Stimulated activated CD4-positive, alpha-beta T cell treated with anti-CD3 and anti-CD28 coated beads, Interleukin-15, amount 100 ng/mL, for 24 hours (primary cell): ENCODE measurements at places on chromosomes 12 and 14.
A peak's percentile ranks its signal among the peaks of the same experiment; 100 is the strongest.

DNA sequence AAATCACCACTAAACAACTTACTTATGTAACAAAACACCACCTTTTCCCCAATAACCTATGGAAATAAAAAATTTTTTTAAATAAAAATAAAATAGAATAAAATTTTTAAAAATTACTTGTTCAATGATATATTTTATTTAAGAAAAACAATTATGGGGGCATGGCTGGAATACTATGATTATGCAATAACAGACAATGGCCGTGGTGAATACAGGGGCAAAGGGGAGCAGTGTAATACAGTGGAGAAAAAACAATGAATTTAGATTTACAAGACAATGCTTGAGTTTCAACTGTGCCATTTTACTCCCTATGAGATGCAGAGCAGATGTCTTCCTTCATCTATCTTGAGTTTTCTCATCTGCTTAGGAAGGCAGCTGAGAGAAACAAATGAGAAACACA, 72.9 kb downstream of the BLTP3B start:
- no peak for DNase-seq

GRCh38 chr14:92450351-92451070, 63.1 kb upstream of the RIN3 start:
- DNase-seq, result no peak

DNA sequence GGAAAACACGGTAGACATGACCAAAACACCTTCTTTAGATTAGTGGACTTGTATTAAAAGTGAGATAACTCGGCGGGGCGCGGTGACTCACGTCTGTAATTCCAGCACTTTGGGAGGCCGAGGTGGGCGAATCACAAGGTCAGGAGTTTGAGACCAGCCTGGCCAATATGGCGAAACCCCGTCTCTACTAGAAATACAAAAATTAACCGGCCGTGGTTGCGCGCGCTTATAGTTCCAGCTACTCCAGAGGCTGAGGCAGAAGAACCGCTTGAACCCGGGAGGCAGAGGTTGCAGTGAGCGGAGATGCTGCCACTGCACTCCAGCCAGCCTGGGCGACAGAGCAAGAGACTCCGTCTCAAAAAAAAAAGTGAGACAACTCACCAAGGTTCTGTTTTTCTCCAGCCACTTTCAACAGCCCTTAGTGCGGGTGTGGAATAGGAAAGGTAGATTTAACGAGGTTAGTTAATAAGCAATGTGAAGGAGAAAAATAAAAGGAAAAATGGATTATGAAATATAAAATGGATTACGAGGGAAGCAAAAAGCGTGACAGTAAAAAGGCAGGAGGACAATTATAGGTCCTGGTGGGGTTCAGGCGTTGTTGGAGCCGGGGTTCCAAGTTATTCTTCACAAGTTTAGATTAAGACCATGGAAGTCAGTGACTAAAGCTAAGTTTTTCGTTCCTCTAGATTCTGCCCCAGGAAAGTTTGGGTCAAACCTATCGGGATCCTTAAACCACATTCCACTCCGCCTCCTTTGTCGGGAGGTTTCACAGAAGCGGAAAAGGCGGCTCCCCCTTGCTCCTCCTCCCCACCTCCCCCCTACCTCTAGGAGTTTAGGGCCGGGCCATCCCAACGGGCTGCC, 534 bp downstream of the PPP2R3C start:
- peak; percentile 17 for DNase-seq

GRCh38 chr14:45247427-45247826, 5.6 kb downstream of the MIS18BP1 start:
- DNase-seq, result no peak

DNA sequence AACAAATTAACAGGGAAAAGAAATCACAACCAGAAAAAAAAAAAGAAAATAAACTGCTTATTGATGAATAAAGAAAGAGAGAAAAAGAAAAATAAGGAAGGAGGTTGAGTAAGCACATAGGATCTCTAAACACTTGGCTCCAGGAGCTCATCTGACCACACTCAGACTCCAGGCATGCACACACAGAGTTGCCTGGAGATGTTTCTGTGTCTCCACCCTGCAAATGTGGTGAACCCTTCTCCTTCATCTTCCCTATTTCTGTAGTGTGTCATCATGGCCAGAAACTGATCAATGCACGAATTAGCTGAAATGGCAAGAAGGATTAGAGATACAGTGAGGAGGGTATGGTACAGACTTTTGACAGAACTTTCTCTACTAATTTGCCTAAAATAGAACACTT, 20.2 kb downstream of the OR4N2 start:
- no peak for DNase-seq

DNA sequence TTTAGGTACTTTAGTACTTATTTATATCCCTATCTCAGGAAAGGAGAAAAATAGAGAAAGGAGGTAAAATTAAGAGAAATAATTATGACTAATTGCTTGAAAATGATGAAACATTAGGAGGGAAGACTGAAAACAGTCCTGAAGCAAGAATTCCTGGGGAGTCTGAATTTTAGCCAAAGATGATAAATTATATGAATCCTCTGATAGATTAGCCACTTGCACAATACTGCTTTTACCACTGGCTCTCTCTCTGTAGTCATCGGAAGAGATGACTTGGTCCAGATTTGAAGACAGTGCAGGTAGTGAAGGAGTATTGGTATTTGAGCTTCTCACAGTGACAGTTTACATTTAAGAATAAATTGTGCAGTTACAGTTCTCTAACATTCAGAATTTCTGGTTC, 83.8 kb upstream of the CLEC14A start:
- DNase-seq, result no peak

- no peak for DNase-seq
Measured at GRCh38 chr14:104774453-104775072, 21.0 kb downstream of the AKT1 start.

- no peak for DNase-seq
Measured at GRCh38 chr14:94099006-94099405, 11.5 kb upstream of the IFI27 start.

GRCh38 chr14:93132472-93133065, 16.8 kb upstream of the ITPK1 start:
- DNase-seq, result peak; percentile 13
